ENCODE measurements at places on chromosomes 2 and 18.

GRCh38 chr2:142140434-142140845 is 9.6 kb upstream of the LRP1B start:
- peak; percentile 40 for DNase-seq

DNA sequence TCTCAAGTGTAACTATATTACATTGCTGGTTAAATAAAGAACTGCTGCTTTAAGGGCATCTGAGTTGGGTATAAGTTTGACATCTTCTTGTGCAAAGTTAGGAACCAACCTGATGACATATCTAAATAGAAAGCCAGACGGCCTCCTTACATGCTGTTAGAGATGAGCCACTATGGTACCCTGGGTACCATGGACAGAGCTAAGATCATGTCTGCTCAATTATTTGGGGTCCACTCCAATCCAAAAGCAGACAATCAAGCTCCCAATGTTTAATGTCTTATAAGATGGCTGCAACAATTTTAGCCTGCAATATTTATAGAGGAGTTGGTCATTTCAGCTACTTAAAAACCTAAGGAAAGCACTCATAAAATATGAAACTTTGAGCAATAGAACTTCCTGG is 86.2 kb downstream of the UPP2 start:
- no peak for DNase-seq

DNA sequence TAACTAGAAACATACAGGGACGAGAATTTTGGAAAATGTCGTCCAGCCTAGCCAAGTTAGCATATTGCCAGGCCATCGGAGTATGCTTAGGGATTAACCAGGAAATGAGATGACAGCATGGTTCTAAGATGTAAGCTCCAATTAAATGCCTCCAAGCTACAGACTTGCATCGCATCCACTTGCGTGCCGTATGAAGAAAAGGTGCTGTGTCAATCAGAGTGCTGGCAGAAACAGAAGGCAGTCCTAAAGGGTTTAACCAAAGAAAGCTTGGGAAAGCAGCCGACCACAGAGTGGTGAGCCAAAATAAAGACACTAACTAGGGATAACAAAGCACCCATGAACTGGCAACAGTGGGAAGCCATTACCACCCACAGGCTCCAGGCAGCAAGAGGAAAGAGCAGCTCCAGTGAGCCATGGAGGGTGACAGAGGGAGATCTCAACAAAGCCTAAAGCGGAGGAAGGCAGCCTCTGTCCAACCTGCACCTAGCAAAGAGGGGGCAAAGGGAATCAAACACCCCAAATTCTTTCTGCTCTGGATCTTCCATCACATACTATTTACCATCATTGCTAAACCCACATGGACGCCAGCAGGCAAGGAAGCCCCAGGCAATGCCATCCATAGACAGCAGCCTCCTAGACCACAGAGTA is 27.6 kb upstream of the SOCS6 start:
- no peak for DNase-seq

- peak; percentile 99 for DNase-seq
These were observed 57.9 kb upstream of the KCNE4 start for GRCh38 chr2:222993920-222994650.

- peak; percentile 58 for DNase-seq
These were observed 175.9 kb downstream of the NRXN1 start for GRCh38 chr2:50856016-50856541.

DNA sequence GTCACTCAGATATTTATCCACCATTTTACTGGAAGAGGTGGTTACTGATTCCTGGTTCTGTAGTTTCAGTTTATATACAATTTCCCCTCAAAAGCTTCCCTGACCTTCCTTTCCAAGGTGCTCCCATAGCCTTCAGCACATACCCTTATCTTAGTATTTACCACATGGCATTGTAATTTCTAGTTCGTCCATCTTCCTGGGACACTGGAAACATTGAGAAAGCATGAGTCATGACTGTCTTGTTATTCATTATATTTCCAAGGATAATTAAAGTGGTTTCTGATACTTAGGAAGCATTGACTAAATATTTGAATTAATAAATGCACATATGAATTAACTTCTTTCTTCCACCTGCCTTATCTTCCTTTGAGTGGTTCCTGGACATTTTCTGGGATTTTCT is 203.8 kb downstream of the ETAA1 start:
- peak; percentile 68 for DNase-seq
